ENCODE measurements at places on chromosomes 1 and 21.

GRCh38 chr1:112322983-112323678 lies 72.9 kb upstream of the CTTNBP2NL start:
- no peak for DNase-seq

GRCh38 chr1:42944246-42944928 lies 14.3 kb downstream of the SLC2A1 start:
- DNase-seq: no peak

DNA sequence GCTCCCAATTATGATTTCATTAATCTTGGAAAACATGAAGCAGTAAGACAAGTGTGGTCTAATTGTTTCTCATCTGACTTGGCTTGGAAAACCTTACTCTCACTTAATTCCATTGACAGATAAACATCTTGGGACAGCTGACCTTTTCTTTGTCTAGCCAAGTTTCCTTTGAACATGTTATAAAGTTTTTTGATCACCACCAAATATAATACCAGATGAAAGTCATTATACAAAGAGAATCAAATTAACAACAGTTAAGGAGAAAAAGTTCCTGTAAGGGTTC lies 50.2 kb downstream of the ALG14 start:
- DNase-seq: no peak

GRCh38 chr1:106047210-106047609 lies 1009.3 kb upstream of the PRMT6 start:
- DNase-seq: no peak

- DNase-seq: no peak
These were observed 2128.9 kb downstream of the MRPL39 start for GRCh38 chr21:23478381-23478780.

DNA sequence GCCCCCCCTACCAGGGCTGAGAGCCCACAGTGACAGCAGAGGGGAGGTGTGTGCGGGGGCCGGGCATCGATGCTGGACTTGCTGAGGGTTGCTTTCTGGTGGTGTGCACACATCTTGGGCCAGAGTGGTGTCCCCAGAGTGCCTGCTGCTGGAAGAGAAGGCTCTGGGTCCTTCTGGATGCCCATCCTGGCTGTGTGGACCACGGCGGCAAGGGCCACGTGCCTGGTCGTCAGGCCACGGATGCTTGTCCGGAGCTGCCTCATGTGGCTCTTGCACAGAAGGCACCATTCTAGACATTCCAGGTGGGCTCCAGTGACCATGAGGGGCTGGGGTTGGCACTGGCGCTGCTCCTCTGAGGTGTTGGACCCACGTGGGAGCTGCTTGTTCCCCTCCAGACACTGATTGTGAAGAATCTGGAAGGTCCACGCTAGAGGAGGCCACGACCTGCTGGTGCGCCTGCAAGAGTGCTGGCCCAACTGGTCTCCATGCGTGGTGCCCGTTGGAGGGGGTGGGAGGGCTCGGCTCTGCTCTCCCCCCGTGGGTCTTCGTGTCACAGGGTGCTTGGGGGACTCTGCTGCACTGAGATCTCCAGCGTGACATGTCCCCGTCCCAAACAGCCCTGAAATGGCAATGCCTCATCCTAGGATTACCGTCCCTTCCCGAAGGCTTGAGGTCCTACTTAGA lies 25.8 kb downstream of the SKI start:
- no peak for DNase-seq

GRCh38 chr21:33219954-33220353 lies 9.8 kb upstream of the IFNAR2 start:
- no peak for DNase-seq

DNA sequence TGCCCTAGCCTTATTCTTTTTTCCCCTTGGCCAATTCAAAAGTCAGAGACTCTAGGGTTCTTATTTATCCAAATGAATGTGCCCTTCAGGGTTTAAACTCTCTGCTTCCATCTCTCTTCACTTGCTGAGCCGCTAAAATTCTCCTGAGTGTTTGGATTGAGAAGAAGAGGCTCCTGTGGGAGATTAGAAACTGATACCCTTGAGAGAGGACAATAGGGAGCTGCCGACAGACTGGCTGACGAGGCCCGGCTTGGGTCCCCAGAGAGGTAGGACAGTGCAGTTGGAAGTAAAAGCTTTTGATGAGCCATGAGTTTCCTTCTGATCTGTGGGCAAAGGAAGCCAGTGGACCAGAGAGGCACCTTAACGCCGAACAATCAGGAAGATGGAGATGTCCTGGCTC lies 41.3 kb upstream of the UBE2U start:
- no peak for DNase-seq

- no peak for DNase-seq
These were observed 24.8 kb upstream of the RGS18 start for GRCh38 chr1:192133350-192133926.

DNA sequence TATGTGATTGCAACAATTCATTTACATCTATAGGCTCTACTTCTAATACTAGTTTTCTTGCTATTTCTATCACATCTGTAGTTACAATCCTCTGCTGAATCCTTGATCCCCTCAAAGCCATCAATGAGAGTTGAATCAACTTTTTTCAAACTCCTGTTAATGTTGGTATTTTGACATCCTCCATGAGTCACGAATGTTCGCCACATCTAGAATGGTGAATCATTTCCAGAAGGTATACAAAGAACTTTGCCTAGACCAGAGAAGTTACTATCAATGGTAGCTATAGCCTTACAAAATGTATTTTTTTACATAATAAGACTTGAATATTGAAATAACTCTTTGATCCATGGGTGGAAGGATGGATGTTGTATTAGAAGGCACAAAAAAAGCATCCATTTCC lies 110.0 kb downstream of the AMY1C start:
- DNase-seq: no peak

- DNase-seq: no peak
These were observed 15.7 kb downstream of the PTPN22 start for GRCh38 chr1:113855630-113856400.

GRCh38 chr1:71015745-71016144 lies 31.9 kb downstream of the PTGER3 start:
- DNase-seq: no peak

GRCh38 chr1:236009857-236010256 lies 55.0 kb downstream of the NID1 start:
- DNase-seq: no peak

GRCh38 chr1:154996966-154997701 lies 3.7 kb downstream of the LENEP start:
- DNase-seq: no peak

DNA sequence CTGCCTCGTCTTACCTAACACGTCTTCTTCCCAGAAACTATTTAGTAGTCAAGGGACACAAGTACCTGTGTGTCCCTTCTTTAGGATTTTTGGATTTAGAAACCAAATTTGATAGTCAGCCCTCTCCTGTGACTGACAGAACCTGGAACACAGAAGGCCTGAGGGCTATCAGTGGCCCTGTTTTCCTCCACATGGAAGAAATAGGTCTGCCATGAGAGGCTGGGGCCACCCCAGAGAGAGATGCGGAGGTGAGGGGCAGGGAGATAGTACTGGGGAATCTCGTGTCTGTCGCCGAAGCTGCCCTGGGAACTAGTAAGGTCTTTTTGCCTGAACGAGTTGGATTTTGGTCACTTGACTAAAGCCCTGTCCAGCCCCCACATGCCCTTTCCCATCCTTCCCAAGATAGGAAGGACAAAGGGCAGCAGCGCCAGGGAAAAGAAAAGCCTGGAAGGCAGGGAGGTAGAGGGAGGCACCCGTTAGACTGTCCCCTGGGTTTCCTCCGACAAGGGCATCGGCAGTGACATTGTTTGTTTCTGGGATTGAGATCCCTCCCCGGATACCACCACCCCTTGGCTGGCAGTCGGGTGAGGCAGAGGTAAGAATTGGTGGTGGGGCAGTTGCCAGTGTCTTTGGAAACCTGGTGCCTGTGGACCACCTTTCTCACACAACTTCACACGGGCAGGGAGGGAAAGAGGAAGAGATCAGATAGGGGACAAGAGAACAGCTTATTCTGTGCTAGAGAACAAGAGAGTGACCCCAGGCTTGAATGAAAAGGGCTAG lies 19.8 kb downstream of the SMIM12 start:
- DNase-seq: no peak

- DNase-seq: no peak
These were observed 18.1 kb upstream of the PTTG1IP start for GRCh38 chr21:44891631-44892031.

All from stimulated activated CD8-positive, alpha-beta memory T cell treated with anti-CD3 and anti-CD28 coated beads, Interleukin-4, amount 100 ng/mL, for 1 hour (primary cell).